ENCODE measurements at places on chromosomes 2 and 18. TPM values are rescaled to one million over a fixed set of nuclear protein-coding genes. Genes with fewer than 3 reads are reported as not detected.
A peak's percentile ranks its signal among the peaks of the same experiment; 100 is the strongest.

- peak; percentile 28 for DNase-seq
Measured at GRCh38 chr18:46310258-46310657, 206.1 kb downstream of the HAUS1 start.

DNA sequence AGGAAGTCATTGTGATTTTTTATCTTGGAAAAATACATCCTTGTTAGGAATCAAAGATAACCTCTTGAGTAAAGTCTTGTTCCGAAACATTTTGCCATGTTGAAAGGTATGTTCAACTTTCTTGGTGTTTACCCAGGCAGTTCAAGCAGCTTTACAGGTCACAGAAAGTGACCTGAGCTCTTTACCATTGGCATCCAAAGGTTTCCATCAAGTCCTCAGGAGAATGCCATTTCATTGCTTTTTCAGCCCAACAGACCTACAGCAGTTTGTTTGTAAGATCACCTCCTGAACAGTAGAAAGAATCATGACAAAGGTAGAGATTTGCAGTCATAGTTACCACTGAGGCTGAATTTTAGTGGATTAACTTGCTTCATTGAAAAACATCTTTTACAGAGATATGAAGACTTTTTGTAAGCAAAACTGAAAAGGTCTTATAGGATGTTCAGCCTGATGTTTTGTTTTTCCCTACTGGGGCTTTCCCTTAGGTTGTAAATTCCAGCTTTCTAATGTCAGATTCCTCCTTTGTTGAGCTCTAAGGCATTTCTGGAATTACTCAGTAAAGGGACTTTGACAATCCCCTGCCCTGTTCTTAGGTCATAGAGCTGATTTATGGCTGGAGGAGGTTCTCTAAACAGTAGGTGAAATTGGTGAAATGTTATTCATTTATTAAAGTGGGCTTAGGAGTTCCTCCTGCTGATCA lies 236.8 kb upstream of the RBMS1 start:
- no peak for DNase-seq

The UGT1A10 gene
- total RNA-seq = not detected

DNA sequence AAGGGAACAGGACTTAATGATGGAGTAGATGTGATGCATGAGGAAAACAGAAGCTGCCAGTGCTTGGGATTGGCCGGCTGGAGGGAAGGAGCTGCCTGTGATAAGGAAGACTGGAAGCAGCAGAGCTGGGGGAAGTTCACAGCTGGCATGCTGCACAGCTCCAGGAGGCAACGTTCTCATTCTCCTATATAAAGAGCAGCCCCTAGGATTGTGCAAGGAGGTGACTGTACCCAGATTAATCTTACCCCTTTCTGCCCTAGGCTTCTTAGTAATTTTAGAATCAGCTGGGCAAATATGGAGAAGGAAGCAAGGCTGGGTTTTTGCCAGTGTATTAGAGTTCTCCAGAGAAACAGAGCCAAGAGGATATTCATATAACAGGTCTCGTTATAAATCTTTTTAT lies 155.8 kb downstream of the ALPK2 start:
- DNase-seq = no peak

DNA sequence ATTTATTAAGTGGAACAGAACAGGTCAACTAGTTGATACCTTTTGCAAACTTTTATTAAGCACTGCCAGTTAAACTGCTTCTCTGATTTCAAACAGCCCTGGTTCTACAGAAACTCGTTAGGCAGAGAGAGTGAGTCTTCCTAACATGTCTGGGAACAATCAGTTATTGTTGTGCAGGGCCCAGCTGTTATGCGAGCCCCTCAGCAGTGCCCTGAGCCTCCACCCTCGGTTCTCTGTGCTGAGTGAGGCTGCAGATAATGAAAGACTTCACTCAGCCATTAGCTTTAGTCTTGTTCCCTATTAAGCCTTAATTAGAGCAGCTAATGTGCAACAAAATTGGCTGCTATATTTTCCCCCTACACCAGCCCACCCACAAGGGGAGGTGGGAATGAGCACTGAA lies 39.6 kb downstream of the KCTD18 start:
- no peak for DNase-seq

The GTF2A1L gene
- total RNA-seq = 0.60 TPM

- no peak for DNase-seq
Measured at GRCh38 chr2:118569876-118570535, 277.4 kb downstream of the EN1 start.

GRCh38 chr2:174667250-174667860 lies 69.8 kb upstream of the WIPF1 start:
- DNase-seq = no peak

GRCh38 chr18:21230436-21230835 lies 11.6 kb upstream of the GREB1L start:
- no peak for DNase-seq

DNA sequence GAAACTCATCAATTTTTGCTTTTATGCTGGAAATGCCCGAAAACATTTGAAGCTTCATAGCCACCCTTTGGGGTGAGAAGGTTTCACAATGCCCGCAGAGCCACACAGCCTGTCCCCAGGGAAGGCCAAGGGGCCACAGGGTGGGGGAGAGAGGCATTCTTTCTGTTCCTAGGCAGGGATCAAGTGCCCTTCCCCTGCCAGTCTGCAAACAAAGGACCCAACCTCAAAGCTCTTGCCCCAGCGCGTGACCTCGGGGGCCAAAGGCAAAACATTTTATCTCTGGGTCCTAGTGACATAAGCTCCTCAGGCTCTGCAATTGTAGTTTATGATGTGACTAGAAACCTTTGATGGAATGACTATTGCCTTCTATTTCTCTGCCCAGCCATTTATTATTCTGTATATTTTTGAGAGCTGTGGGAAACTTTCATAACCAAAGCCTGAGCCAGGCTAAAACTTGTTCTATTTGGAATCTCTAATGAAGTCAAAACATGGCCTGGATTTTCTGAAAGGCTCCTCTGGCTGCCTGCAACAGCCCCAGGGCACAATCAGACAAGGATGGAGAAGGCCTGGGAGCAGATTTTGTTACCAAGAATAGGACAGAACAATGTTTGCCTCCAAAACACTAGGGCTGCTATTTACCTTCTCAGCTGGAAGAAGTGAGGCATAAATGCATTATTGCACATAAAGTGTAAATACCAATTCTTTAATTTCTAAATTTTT lies 137.2 kb upstream of the KCTD1 start:
- DNase-seq = no peak

The SERPINB11 gene
- not detected for total RNA-seq

DNA sequence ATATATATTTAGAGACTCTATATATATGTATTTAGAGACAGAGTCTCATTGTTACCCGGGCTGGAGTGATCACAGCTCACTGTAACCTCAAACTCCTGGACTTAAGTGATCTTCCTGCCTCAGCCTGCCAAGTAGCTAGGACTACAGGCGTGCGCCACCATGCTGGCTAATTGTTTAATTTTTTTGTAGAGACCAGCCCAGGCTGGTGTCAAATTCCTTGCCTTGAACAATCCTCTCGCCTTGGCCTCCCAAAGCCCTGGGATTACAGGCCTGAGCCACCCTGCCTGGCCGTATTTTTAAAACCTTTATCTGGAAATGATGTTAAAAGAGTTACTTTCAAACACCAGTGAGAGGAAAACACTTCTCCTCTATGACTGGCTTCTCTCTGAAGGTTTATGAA lies 30.9 kb upstream of the PGAP1 start:
- DNase-seq = no peak

The FAM98A gene
- 43.4 TPM for total RNA-seq

DNA sequence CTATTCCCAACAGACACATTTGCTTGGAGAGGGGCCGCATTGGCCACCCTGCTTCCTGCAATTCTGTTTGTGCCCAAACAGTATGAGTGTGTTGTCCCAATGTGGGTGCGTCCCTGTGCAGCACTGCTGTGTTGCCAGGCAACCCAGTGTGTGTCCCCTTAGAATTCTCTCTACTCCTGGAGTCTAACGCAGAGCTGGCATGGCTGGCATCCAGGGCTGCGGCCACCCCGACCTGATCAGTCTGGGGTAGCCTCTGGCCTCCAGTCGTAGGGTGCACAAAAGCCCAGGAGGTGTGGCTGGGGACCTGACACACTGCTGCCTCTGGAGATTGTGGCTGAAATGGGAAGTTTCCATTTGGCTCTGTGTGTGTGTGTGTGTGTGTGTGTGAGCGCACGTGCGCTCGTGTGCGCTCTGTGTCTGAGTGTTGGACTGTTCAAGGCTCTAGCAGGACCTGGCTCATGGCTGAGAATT lies 48.0 kb downstream of the TEX44 start:
- DNase-seq = no peak

GRCh38 chr2:69081001-69081580 lies 68.1 kb downstream of the ANTXR1 start:
- DNase-seq = no peak

- peak; percentile 15 for DNase-seq
Measured at GRCh38 chr2:123179526-123179925, 845.6 kb upstream of the CNTNAP5 start.

DNA sequence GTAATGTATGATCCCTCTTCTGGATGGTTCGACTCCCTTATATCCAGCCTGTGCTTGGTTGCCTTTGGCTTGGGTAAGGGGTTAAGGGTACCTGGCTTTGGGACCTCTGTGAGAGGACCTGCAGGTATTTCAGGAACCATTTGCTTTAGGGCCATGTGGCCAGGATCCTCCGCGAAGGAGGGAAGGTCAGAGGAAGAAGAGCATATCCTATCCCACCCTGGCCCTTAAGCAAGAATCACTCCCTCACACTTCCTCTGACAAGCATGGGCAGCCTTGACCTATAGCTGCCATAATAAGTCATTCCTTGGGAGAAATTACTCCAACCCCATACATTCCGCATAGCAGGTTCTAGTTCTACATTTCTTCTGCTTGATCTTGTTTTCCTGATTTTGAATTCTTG lies 59.1 kb upstream of the TXNDC2 start:
- DNase-seq = no peak

DNA sequence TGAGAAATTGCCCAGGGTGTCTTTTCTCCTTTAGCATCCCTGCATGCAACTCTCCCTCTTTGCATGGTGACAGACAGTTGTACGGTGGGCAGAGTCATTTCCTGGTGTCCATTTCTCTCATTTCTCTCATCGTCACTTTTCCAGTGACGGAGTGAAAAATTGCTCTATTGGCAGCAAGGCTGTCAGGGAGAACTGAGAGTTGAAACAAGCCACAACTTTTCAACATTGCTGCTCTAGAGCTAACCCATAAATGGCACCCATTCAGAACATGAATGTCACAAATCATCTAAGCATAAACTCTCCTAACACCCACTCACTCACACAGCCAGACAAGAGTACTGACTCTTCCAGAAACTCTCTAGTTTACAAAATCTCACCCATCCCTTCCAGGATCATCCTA lies 55.7 kb downstream of the ZC3H8 start:
- DNase-seq = no peak

DNA sequence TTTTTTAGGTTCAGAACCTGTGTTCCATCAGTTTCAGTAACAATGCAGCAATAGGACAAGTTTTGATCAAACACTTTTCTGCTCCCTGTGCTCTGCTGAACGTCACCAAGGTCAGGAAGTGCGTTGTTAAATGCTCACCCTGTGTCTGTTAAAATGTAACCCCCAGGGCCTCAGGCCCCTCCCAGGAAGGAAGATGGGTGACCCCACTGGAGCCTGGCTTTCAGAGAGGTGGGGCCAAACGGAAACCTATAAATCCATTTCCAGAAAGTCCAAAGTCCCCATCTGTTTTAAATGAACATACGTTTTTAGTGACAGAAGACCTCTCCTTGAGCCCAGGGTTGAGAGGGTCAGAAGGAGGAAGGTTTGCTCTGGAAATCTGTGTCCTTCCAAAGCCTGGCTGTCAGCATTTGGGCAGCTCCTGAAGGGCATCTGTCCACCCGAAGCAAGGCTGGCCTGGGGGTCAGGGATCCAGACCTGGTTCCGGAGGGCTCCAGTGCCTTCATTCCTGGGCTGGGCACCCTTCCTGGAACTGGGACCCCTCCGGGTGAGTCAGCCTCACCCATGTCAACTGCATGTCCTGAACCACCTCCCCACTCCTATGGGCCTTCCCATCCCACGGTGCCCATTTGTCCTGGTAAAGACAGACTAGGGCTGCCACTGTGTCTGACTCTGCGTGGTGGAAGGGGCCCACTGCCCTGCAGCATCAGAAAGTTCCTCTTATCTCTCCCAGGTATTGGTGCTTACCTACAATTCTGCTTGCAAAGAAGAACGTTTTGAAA lies 117.4 kb upstream of the COPS8 start:
- DNase-seq = no peak

The GATA6 gene
- total RNA-seq = 7.5 TPM

The SERPINB12 gene
- not detected for total RNA-seq

The G6PC2 gene
- total RNA-seq = not detected

- DNase-seq = no peak
Measured at GRCh38 chr18:78021196-78021595, 771.5 kb downstream of the GALR1 start.

DNA sequence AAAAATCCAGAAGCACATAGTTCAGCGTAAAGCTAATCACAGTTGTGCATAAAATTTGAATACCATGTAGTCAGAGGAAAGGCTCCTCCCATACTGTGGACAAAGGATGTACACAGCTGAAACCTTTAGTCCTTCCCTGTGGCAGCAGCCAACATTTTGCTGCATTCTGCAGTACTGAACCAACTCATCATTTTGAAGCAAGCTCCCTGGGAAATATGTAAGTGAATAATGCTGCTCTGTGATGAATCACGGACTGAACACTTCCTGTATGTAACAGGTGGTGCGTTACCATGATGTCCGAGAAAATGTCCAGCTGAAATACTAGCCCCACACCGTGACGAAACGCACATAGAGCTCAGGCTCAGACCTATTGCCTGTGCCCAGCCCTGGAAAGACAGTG lies 421.1 kb upstream of the RAB12 start:
- no peak for DNase-seq

DNA sequence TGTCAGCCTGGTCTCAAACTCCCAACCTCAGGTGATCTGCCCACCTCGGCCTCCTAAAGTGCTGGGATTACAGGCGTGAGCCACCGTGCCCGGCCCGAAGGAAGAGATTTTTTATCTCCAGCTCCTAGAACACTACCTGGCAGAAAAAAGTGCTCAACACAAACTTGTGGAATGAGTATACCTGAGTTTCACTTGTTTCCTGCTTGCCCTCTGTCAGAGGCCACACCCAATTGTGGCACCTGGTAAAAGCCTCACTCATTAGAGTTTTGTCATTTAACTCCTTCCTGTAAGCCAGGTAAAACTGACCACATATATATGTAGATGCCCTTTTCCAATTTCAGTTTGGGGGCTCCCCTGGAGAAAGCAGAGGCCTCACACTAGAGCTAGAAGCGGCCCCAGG lies 42.2 kb upstream of the RTN4 start:
- no peak for DNase-seq

- DNase-seq = no peak
Measured at GRCh38 chr18:49874238-49874637, 60.9 kb upstream of the ACAA2 start.

GRCh38 chr2:61074100-61074499 lies 8.4 kb downstream of the SANBR start:
- no peak for DNase-seq

DNA sequence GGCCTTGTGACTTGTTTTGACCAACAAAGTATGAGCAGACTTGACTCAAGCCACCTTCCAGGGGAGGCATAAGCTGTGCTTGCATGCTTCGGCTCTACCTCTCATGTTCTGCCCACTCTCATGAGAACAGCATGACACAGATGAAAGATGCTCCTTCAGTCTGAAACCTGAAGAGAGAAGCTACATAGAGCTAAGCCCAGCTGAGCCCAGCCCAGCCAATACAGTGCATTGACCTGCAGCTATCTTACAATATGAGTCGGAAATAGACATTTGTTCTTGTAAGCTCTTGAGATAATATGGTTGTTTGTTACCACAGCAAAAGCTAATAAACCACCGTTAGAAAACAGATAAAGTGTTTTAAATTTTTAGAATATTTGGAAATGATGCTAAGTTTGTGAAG lies 426.7 kb upstream of the PKDCC start:
- no peak for DNase-seq

- no peak for DNase-seq
Measured at GRCh38 chr2:12929758-12930157, 213.0 kb downstream of the TRIB2 start.

The GALM gene
- not detected for total RNA-seq
